AG04450 (cell line): ENCODE measurements at places on chromosomes 1 and 21.

DNA sequence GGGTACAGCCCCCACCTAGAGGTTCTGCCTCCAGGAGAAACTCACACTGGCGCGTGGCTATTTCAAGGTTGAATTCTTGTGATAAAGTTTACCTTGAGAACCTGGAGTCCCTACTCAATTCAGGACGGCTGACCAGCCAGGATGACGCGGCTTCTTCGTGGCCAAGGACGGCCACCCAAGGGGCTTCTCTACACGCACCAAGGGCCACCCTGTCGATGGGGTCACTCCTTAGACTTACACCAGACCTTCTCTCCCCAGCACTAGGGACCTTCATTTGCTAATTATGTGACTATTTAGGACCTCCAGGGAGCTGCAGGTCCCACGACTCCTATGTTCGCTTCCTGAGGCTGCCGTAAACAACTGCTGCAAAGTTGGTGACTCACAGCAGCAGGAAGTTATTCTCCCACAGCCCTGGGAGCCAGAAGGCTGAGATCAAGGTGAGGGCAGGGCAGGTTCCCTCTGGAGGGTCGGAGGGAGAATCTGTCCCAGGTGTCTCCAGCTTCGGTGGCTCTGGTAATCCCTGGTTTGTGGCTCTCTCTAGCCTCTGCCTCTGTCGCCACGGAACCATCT is 135.9 kb downstream of the NPHP4 start:
- no peak for DNase-seq

- DNase-seq: no peak
Observed at GRCh38 chr1:66359815-66360214, 174.1 kb upstream of the SGIP1 start.

DNA sequence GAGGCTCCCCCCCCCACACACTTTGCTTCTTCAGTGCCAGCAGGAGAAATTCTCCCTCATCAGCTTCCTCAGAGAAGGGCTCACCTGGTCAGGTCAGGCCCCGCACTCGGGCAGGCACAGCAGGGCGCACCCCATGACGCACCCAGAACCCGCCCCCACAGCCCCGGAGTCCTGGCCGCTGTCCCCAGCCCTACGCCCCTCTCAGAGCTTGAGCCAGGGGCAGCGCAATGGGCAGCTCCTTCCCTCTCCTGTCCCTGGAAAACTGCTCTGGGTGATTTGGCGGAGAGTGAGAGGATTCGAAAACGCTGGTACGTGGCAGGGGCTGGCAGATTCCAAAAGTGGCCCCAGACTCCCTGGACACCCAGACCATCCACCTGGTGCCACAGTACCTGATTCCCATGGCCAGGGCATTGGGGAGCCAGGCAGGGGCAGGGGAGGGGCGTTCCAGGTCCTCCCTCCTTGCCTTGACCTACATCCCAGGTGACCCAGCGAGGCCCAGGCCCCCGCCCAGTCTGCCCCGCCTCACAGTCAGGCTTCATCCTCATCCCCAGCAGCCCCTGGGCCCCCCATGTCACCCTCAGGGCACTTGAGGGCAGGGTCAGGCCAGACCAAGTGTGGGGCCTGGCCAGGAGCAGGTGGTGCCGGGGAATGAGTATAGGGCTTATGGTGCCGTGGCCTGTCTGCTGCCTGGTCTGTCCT is 23.7 kb downstream of the RRP1 start:
- no peak for DNase-seq

GRCh38 chr1:246622035-246622652 is 55.9 kb downstream of the CNST start:
- no peak for DNase-seq

GRCh38 chr1:26839339-26839722 is 12.8 kb downstream of the ZDHHC18 start:
- no peak for DNase-seq

DNA sequence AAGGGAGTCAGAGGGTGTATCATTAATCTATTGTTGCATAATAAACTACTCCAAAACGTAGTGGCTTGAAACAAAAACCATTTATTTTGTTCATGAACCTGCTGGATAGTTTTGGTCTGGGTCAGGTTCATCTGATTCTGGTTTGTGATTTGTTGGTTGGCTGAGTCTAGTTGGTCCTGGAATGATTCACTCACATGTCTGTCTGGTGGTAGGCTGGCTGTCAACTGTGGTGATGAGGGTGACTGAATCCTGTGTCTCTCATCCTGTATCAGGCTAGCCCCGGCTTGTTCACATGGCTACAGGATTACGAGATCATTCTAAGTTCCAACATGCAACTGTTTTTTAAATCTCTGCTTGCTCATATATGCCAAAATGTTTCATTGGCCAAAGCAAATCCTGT is 22.5 kb upstream of the SIKE1 start:
- DNase-seq: no peak

- no peak for DNase-seq
Observed at GRCh38 chr1:179707406-179707805, 35.7 kb upstream of the FAM163A start.

- no peak for DNase-seq
Observed at GRCh38 chr1:30890502-30891226, 17.9 kb downstream of the SDC3 start.

DNA sequence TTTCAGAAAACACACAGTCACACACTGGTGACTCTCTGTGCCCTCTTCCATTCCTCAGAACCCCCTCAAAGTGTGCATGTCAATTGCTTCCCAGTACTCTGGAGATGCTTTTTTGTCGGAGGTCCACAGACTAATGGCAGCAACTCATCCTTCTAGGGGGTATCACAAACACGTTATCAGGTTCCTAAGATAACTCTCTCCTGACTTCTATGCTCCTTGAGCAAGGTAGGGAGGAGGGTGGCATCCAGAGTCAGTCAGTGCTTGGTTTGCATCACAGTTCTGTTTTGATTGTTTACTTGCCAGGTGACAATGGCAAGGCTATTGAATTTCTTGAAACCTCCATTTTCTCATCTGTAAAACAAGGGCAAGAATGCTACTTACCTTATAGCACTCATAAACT is 39.4 kb upstream of the DYNLT5 start:
- DNase-seq: no peak

DNA sequence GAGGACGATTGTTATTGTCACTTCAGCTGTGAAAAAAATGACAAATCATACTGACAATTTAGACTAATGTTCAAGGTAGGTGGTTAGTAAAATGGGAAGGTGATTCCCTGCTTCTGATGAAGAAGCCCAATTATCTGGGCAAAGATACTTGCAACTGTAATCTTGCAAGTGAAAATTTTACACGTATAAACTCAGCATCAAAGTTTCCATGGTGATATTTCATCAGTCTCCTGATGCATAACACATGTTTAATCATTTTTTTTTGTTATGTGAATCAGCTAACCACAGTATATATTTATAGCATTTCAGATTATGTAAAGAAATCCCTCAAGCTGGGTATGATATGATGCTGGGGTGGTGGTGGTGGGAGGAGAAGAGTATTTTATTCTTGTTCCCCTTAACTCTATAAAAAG is 16.4 kb upstream of the KCNK1 start:
- DNase-seq: no peak

DNA sequence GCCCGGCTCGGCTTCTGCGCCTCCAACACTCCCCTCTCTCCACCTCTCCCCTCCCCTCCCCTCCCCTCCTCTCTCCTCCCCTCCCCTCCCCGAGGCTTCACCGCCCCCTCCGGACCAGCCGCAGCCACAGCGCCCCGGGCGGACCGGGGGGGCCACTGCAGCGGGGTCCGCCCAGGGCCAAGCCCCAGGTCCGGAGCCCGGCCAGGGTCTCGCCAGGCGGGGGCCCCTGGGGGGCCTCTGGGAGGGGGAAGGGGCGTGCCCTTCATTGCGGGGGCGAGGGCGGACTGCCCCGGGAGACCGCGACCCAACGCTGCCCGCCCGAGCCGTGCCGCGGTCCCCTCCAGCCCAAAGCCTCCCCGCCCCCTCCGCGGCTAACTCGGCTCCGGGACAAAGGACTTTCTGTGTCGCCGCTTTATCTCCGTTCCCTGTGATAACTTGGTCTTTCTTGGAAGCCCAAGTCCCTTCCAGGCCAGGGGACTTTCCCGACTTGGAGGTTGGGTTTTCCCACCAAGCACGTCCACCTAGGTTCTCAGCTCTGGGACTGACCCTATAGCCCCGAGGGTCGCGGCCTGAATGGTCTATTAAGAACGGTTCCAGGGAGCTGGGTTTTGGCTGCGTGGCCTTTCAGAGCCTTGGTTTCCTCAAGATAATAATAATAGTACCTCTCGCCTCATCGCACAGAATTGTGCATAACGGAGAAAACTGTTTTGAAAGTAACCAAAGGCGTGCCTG is at the start of gene UBQLN4:
Gene UBQLN4, minus strand, starts transcription at position 31 of the 732 bp plus-strand sequence. CDS start 97 bp downstream, outside the sequence.
- no peak for DNase-seq

GRCh38 chr1:200153277-200154055 is 126.0 kb downstream of the NR5A2 start:
- DNase-seq: no peak

- no peak for DNase-seq
Observed at GRCh38 chr1:93353286-93353685, 7.6 kb downstream of the DR1 start.

GRCh38 chr1:48236716-48237470 is 14.4 kb downstream of the SLC5A9 start:
- DNase-seq: no peak

DNA sequence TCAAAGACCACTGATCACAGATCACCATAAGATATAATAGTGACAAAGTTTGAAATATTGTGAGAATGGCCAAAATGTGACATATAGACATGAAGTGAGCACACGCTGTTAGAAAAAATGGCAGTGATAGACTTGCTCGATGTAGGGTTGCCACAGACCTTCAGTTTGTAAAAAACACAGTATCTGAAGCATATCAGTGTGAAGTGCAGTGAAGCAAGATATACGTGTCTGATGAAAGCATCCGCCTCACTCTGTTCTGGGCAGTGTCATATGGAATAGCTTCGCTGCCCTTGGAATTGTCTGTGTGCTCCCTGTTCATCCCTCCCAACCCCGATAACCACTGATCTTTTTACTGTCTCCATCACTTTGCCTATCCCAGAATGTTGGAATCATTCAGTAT is 50.7 kb downstream of the GALNT2 start:
- DNase-seq: no peak

GRCh38 chr1:177106196-177106595 is 58.3 kb downstream of the ASTN1 start:
- DNase-seq: no peak

DNA sequence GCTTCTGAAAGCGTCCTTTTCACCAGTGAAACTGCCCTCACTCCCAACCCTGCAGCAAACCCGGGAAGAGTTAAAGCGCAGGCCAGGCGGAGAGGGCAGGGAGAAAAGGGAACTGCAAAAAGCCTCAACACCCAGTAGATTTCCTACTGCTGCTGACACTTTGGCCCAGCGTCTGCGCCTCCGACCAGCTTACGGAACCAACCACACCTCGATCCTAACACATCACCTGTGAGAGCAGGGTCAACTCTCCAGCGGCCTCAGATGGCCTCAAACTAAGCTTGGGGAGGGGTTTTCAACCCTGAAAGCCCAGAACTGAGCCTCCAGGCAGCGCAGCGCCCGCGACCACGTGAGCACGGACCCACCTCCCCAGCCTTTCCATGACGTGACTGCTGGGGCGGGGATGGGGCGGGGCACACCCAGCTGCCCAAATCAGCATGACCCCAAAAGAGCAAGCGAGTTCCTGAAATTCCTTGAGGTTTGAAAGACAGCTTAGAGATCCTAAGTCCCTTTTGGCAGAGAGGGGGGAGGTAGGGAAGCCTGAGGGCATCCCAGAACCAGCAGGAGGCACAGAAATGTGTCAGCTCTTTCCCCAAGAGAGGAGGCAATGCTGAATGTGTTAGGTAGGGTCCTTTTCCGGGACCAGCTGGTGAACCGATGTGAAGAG is 59.1 kb downstream of the ITPKB start:
- DNase-seq: no peak

DNA sequence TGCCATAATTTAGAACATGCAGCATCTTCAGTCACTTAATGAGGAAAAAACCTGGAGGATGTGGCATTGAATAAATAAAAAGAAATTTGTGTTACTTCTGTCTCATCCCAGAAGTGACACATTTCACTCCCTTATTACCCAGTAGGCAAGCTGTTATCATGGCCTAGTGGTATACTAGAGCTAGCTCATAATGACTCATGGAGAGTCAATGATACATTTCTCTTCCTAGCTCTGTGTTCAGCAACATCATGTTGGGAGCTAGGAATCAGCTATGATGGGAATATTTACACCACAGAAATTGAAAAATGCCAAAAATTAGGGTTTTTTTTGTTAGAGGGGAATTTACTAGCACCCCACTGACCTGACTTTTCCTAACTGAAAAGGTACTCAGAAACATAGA is 182.7 kb downstream of the HMCN1 start:
- DNase-seq: no peak

GRCh38 chr1:60503266-60503925 is 429.8 kb upstream of the C1orf87 start:
- no peak for DNase-seq

- no peak for DNase-seq
Observed at GRCh38 chr1:153430561-153430960, 14.2 kb downstream of the S100A7A start.

- no peak for DNase-seq
Observed at GRCh38 chr21:34540206-34540605, 28.2 kb upstream of the KCNE1 start.

DNA sequence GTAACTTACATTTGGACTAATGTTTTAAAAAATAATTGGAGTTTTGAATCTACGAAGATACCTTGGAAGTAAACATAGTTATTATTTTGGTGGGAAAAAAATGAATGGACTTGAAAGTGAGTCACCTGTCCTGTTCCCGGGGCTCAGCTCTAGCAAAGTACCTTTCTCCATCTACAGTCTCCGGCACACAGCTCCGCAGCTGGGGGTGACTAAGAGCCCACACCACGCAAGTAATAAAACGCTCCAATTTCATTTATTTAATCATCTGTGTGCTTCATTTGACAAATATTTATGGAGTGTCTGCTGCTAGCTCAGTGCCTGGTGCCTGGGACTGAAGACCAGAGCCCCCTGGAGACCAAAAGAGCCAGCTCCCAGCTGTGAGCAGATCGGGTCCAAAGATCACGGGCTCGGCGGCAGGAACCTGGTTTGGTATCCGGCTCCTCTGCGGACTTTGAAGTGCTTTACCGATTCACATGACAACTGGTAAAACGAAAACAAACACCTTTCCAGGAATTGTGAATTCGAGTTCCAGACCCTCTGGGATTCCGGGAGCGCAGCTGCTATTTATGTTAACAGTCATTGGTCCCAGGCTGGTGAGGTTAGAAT is 1.7 kb upstream of the RIPK4 start:
- DNase-seq: peak; percentile 27

- no peak for DNase-seq
Observed at GRCh38 chr1:40799351-40799867, 15.8 kb downstream of the KCNQ4 start.

DNA sequence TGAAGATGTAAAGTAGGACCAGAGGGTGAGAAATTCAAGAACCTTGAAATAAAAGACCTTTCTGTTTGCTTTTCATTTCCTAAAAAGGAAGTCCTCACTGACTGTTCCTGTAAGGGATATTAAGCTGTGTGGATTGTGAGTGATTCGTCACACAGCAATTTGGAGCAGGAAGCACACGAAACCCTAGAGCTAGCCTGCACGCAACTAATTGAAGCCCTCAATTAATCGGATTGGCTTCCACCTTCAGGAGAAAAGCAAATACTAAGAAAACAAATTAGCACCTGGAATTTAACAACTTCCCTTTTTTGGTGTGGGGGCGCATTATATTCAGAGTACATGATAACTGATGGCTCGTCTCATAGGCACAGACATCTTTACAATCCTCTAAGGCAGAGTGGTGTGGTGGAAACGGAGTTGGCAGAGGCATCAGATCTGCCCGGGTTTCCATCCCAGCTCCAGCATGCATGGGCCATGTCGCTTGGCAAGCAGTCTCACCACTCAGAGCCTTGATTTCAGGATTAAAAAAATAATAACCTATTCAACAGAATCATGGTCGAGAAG is 95.2 kb downstream of the KCNJ15 start:
- DNase-seq: peak; percentile 67

GRCh38 chr1:167175901-167176300 is 44.8 kb upstream of the POU2F1 start:
- no peak for DNase-seq
